ENCODE measurements at places on chromosomes 16 and 17. TPM values are rescaled to one million over a fixed set of nuclear protein-coding genes. Genes with fewer than 3 reads are reported as not detected.

- no peaks in the 10 kb centered on the region for H3K4me1 ChIP-seq
- H3K4me3 ChIP-seq: no peak overlapping the region
- no peak overlapping the region for H3K27ac ChIP-seq
- peaks cover 4% of the 10 kb centered on the region for H3K36me3 ChIP-seq
- DNase-seq: no peak
Observed at GRCh38 chr16:66639091-66639885, 34.8 kb downstream of the CMTM3 start.

DNA sequence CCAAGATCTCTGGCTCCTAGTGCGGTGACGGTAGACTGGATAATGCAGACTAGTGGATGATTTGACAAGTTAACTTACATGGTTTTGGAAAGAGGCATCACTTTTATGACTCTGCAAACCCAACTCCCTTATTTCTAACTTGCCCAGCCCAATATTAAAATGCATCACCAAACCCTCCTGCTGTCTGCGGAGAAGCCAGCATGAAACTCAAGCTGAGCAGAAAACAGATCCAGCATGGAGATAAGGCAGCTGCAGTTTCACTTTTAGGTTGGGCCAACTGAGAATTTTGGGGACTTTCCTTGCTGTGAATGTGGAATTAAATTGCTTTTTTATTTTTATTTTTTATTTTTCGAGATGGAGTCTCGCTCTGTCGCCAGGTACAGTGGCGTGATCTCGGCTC lies 27.8 kb downstream of the CDH1 start:
- H3K4me1 ChIP-seq: peaks cover 34% of the 10 kb centered on the region
- DNase-seq: no peak
- H3K27me3 ChIP-seq: no peaks in the 10 kb centered on the region
- no peak overlapping the region for H3K4me3 ChIP-seq
- no peaks in the 10 kb centered on the region for H3K36me3 ChIP-seq

- no peaks in the 10 kb centered on the region for H3K27me3 ChIP-seq
- no peaks in the 10 kb centered on the region for H3K4me1 ChIP-seq
- no peak overlapping the region for H3K4me3 ChIP-seq
- no peak for DNase-seq
- H3K27ac ChIP-seq: no peak overlapping the region
Observed at GRCh38 chr16:53766304-53767016, 62.5 kb downstream of the FTO start.

- peaks cover 16% of the 10 kb centered on the region for H3K36me3 ChIP-seq
- peaks cover 19% of the 10 kb centered on the region for H3K4me1 ChIP-seq
- no peaks in the 10 kb centered on the region for H3K27me3 ChIP-seq
- no peak overlapping the region for H3K4me3 ChIP-seq
Observed at GRCh38 chr17:9932491-9932890, 27.4 kb upstream of the RCVRN start.

The EPN3 gene
- total RNA-seq: 0.39 TPM

DNA sequence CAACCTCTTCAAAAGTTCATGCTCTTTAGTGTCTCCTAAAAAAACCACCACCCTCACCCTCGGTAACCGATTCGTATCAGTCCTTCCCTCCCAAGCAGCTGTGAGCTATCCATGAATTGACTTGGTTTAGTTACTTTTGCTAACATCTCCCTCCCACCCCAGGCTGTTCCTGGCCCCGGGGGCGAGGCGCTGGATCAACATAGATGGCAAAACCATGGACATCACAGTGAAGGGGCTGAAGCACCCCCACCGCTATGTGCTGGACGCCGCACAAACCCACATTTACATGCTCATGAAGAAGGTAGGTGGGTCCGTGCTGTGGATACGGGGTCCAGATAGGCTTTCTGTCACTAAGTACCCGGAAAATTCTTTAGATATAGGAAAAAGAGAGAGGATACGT lies 66.8 kb downstream of the RGS9 start:
- H3K4me3 ChIP-seq: no peak overlapping the region
- no peaks in the 10 kb centered on the region for H3K27me3 ChIP-seq
- peaks cover 4% of the 10 kb centered on the region for H3K4me1 ChIP-seq
- no peak for DNase-seq
- peaks cover 19% of the 10 kb centered on the region for H3K36me3 ChIP-seq

The ABCA9 gene
- total RNA-seq: 68.3 TPM

The CD300H gene
- total RNA-seq: 0.89 TPM

- peaks cover 53% of the 10 kb centered on the region for H3K36me3 ChIP-seq
- peak overlapping the region; percentile 89 for H3K27ac ChIP-seq
- H3K27me3 ChIP-seq: no peaks in the 10 kb centered on the region
- peaks cover 70% of the 10 kb centered on the region for H3K4me1 ChIP-seq
- H3K4me3 ChIP-seq: no peak overlapping the region
Observed at GRCh38 chr17:1000597-1001461, 3.9 kb downstream of the TIMM22 start.

GRCh38 chr16:73956587-73957494 lies 339.8 kb upstream of the PSMD7 start:
- H3K4me3 ChIP-seq: no peak overlapping the region
- DNase-seq: peak; percentile 95
- H3K27ac ChIP-seq: no peak overlapping the region

- no peaks in the 10 kb centered on the region for H3K27me3 ChIP-seq
- H3K4me3 ChIP-seq: no peak overlapping the region
- no peak overlapping the region for H3K27ac ChIP-seq
- no peaks in the 10 kb centered on the region for H3K4me1 ChIP-seq
- DNase-seq: no peak
Observed at GRCh38 chr17:33990943-33991706, 264.0 kb upstream of the CCL2 start.
